ENCODE measurements at places on chromosomes 3 and 15.

- no peak for DNase-seq
These were observed 32.1 kb upstream of the EBLN2 start for GRCh38 chr3:73029321-73029796.

DNA sequence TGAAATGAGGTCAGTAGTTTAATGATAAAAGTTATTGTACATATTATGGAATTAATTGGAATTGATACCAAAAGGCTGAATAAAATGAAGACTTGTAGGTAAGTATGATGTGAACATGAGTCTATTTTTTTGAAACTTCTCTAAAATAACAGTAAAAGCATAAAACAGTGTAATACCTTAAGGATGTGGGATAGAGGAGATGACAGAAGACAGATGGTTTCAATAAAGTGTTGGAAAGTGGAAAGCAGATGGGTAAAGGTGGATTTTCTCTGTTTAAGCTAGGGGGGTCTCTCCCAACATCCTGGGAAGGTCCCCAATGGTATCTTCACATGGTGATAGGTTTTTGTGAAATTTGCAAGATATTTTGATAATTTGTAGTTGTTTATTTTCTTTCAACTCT, 41.6 kb downstream of the GMPS start:
- no peak for DNase-seq

- no peak for DNase-seq
These were observed 59.2 kb upstream of the APEH start for GRCh38 chr3:49614936-49615335.

GRCh38 chr3:94372026-94372425, 309.2 kb downstream of the NSUN3 start:
- DNase-seq = no peak

GRCh38 chr15:74179983-74180880, 6.7 kb downstream of the ISLR start:
- no peak for DNase-seq

- no peak for DNase-seq
These were observed 88.4 kb upstream of the TNFAIP8L3 start for GRCh38 chr15:51183076-51183475.

- DNase-seq = no peak
These were observed 56.0 kb downstream of the KBTBD12 start for GRCh38 chr3:127970966-127971592.

- DNase-seq = peak; percentile 17
These were observed 305.1 kb downstream of the GAP43 start for GRCh38 chr3:115928376-115928775.

DNA sequence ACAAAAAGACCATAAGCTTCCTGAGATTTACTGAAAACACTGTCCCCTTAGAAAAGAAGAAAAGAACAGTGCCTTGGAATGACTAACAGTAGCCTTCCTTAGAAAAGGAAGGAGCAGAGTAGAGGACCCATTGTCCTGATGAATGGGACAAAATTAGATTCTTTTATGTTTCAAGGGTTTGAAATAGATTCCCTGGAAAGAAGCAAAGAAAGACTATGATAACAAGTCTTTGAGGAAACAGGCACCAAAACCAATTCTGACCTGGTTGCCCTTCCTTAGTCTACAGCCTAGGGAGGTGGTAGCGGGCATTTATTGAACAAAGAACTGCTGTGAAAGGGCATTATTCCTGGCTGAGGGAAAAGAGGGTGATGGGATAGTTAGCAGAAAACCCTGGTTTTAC, 1024.8 kb downstream of the TBL1XR1 start:
- DNase-seq = no peak

DNA sequence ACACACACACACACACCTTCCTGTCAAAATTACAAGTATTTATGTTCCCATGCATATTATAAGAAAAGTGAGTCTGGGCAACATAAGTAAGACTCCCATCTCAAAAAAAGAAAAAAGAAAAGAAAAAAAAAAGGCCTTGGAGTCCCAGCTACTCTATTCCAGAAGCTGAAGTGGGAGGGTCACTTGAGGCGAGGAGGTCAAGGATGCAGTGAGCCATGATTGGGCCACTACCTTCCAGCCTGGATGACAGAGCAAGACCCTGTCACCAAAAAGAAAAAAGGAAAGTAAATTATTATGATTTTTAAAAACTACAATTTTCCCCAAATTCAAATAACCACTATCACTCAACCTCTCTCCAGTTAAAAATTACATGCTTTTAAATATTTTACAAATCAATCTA, 113.1 kb downstream of the STAG1 start:
- no peak for DNase-seq

GRCh38 chr3:142445816-142446254, 2.0 kb downstream of the XRN1 start:
- no peak for DNase-seq

- DNase-seq = no peak
These were observed 70.0 kb upstream of the SLC6A11 start for GRCh38 chr3:10746001-10746400.

DNA sequence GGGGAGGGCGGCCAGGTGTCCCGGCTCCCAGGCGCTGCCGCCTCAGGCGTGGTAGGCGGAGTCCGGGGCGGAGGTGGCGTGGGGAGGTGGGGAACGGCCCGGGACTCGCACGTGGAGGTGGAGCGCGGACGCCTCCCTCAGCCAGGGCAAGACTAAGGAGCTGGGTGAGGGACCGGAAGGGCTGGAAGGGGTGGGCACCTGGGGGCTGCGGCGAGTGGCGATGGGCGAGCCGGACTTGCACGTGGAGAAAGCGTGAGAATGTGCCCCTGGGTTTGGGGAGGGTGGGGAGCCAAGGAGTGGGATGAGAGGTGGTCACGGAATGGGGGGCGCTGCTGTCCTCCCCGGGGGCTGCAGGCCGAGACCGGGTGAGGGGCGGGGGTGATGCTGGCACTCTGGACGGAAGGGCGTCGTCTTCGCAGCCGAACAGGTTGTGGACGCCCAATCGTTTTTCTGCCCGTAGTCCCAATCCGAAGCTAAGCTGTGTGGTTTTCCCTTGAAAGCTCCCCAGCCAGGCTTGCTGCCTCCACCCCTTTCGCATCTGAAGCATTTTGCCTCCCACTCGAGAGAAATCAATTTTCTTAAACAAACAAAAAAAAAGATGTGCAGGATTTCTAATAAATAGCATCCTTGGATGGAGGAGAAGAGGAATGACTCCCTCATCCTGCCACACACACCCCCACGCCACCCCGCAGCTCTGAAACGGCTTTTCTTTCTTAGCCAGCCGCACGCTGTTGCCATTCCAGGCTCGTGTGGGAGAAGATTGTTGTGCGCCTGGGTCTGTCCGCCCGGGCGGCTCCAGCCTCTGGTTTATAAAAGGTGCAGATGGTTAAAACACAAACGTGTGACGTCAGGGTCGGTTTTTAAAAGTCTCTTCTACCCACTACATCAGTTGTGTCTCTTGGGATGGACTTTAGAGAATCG, 62.5 kb upstream of the ANKRD28 start:
- DNase-seq = peak; percentile 32

DNA sequence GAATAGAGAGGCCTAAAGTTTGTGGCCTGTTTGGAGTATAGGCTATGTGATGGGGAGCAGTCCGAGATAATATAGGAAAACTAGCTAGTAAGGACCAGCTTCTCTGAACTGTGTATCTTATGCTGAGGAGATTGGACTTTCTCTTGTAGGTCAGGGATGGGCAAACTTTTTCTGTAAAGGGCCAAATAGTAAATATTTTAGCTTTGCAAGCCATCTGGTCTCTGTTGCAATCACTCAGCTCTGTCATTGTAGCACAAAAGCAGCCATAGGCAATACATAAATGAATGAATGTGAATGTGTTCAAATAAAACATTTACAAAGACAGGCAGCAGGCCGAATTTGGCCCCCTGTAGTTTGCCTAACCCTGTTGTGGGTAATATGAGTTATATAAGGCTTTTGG, 24.5 kb downstream of the TMOD3 start:
- no peak for DNase-seq

DNA sequence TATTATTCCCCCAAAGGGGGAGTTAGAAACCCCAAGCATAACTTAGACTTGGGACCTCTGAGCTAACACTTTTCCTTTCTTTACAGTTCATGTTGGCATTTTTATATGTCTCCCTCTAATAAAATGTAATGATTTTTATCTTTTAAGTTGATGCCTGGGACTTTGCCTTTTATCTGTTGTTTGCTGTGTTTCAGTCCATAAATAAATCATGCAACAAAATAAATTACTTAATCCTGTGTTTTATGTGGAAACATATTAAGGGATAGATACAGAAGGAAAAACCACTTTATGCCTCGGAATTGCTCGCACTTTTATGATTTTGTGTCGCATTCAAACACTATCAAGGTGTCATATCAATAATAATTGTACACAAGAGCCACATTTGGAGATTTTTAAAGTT, 93.7 kb upstream of the TBC1D5 start:
- no peak for DNase-seq

GRCh38 chr15:51737522-51738305, at the start of gene LYSMD2:
LYSMD2 (minus strand) TSS chr15:51737655; CDS start chr15:51737622, 33 bp downstream.
- DNase-seq = no peak

GRCh38 chr3:193944518-193944884, 191.4 kb upstream of the HES1 start:
- no peak for DNase-seq

- DNase-seq = no peak
These were observed 23.5 kb upstream of the SLC15A2 start for GRCh38 chr3:121870717-121871116.

- no peak for DNase-seq
These were observed 25.0 kb upstream of the LOXL1 start for GRCh38 chr15:73901126-73901810.

- no peak for DNase-seq
These were observed 161.0 kb upstream of the RORA start for GRCh38 chr15:61390138-61390537.

DNA sequence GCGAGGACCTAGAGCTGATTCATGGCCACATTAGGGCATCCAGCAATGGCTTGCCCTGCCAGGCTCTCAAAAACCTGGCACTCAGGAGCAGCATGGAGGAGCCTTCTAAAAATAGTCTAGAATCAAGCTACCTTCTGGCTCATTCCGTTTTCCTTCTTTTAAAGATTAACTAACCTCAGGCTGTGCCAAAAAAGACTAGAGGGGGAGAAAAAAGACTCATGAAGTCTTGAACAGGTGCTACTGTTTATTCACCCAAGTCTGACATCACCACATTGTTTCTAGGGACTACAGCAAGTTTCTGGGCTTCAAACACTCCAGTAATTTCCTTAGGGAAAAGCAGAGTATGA, 125.8 kb downstream of the TNIK start:
- no peak for DNase-seq
